ENCODE measurements at places on chromosomes 16 and 17.

- no peak for DNase-seq
Observed at GRCh38 chr17:49553676-49554335, 21.9 kb upstream of the NXPH3 start.

DNA sequence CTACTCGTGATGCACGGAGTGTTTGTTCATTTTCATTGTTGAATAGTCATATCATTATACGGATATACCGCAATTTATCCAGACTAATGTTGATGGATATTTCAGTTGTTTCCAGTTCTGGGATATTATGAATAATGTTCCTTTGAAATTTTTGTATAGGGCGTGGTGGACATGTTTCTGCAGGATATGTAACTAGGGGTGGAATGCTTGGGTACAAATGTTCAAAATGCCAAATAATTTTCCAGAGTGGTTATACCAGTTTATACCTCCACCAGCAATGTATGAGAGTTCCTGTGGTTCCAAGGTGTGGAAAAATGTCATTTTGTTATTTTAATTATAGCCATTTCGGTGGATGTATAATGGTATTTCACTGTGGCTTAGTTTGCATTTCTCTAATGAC, 53.6 kb downstream of the NUP88 start:
- no peak for DNase-seq

- peak; percentile 82 for DNase-seq
Observed at GRCh38 chr17:40956401-40957254, 10.1 kb downstream of the KRT39 start.

DNA sequence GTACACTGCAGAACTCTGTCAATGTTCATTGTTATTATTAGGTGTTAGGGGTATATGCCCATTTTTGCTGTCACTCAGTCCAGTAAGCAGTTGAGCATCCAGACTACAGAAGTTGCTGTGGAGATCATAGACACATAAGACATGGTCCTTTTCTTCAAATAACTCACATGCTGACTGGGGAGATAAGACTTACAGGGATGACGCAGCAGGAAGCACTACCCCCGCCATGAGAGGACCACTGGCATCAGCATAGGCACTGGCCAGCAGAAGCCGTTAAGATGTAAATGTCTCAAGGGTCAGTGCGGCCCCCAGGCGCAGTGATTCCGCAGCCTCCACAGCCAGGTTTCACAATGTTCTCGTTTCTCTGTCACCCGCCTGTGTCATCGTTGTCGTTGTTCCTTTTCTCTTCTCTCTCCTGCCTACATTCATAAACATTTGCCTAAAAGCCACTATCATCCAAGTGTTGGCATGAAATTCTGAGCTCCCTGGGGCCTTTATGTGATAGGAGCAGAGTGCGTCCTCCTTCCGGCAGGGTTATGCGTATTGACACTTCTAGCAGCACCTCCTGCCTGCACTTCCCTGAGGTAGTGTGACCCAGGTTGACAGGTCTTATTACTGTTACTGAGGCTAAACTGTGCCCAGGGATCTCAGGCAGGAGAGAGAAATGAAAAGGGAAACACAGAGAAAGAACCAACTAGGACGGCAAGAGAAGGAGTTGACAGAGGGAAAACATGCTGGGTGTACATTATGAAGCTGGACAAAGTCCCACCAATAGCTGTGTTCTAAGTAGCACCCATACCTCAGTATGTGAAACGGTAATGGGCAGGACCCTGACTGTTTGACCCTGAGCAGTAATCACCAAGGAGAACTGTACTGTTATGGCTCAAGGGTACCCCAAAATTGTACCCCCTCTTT, 17.9 kb downstream of the TANGO6 start:
- no peak for DNase-seq

DNA sequence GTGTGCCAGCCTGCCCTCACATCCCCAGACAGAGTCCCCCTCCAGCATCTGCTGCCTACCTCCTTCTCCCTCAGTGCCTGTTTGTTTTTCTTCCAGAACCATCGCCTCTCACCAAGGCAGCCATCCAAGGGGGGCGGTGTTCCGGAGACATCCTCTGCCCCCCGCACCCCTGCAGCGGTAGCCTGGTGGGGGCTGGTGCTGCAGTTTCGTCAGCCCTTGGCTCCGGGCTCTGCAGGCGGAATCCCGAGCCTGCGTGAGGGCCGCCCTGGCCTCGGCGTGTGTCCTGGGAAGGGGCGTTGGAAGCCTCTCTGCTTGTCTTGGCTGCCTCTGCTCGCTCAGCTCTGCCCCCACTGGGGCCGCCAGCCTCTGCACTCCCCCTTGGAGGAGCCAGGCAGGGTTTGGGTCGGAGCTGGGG, 126.0 kb upstream of the CIBAR2 start:
- no peak for DNase-seq

- no peak for DNase-seq
Observed at GRCh38 chr16:51592535-51593300, 441.6 kb upstream of the SALL1 start.

DNA sequence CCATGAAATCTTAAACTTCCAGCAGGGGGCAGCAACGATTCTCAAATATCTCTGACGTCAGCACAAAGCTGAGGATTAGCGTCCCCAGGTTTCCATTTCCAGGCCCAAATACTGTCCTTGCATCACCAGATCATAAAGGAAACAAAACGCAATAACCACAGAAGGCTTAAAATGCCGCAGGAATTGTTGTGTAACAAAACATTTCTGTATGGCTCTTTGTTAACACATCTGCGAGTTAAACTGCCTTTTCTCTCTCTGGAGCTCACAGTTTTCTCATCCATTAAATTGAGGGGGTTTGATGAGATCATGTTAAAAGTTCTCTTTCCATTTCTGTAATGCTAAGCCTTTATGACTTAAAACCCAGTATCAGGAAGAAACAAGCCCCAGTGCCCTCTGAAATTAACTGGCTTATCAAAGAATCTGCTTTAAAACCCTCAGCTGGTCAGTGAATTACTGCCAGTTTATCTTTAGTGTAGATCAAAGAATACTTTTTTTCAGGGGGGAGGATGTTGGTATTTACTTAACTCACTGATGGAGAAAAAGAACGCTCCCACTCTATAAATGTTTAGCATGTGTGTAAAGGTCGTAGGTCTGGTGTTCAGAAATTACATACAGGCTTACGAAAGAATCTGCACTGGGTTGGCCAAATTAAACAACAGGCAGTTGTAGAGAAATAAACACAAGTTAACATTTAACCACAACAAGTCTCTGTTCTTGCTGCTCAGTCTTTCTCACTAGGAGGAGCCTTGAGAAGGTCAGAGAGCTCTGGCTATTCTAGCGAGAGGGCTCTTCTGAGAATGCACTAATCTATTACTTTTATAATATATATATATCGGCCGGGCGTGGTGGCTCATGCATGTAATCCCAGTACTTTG, 10.6 kb upstream of the TERF2 start:
- DNase-seq: peak; percentile 90
